GDM1 (cell line): ENCODE measurements at places on chromosomes 2 and 18.

DNA sequence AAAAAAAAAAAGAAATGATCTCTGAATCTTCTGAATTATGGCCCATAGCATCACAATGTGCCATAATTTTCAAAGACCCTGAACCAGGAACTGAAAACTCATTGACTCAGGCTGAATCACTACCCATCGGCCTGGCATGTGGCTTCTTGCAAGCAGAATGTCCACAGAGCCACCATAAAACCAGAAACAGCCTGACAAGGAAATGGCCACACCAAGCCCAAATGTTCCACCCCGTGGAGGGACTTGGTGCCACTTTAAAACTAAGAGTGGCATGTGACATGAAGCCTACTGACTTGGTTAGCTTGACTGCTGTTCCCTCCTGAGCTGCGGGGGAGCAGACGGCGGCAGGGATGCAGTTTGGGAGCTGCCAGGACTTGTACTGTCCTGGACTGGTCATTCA is 71.2 kb upstream of the RBM44 start:
- DNase-seq: no peak

DNA sequence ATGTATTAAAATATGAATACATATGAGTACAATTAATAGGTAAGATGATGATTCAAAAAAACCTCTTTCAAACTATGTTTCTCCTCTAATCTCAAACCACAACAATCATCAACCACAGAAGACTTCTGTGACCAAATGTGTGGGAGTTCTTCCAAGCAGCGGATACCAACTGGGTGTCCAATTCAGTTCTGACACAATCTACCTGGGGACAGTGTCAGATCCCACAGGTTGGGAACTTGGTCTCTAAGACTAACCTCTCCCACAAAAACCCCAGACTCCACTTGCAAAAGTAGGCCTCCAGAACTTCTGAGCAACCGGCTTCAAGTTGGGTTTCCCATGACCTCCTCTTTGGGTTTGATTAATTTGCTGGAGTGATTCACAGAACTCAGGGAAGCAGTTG is 26.9 kb downstream of the FASTKD1 start:
- DNase-seq: no peak

- DNase-seq: no peak
Observed at GRCh38 chr18:25341831-25342230, 10.1 kb downstream of the ZNF521 start.

DNA sequence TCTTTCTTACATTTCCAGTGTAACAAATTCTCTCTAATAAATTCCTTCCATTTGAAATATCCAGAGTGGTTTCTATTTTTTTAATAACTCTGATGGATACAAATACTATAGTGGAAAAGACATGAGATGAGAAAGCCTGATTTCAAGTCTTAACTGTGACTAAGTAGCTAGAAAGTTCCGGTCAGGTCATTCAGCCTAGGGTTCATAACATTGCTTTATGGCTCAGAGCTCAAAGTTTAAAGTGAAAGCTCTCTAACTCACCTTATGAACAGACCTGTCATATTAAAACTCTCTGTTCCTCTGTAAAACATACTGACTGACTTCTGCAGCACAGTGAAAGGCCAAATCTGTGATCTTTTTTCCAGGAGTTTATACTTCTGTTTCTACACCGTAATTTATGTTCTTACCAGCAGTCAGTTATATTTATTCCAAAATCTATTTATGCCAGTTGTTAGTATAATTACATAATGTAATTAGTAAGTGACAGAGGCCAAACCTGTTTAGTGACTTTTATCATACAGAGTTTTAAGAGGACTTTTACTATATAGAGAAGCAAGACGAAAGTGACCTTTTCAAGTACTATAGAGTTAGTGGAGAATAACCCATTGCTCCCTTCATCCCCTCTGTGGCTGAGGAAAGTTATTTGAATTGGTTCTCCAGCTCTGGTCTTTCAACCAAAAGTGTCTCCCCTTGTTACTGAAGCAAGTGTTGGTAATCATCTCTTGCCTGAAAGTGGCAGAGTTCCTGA is 118.8 kb upstream of the PDE1A start:
- no peak for DNase-seq

GRCh38 chr2:72800492-72800891 is 25.3 kb downstream of the EXOC6B start:
- no peak for DNase-seq

DNA sequence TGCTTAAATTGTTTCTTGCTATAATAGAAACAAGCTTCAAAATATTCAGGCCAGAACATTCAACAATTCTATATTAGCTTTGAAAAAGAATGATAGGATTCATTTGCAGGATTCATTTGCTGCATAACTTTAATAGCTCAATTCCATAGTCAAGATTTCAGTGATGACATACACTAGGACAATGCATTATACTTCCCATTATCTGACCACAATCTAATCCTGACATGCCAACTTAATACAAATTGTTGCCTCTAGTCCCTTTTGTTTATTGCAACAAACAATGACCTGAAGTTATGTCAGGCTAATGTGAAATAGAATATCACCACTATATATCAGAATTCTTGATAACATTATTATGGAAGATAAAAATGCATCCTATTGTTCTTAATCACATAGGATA is 169.4 kb downstream of the DNAH7 start:
- no peak for DNase-seq
